ENCODE measurements at places on chromosomes 7 and 10.

- no peak for DNase-seq
These were observed 603.7 kb upstream of the MKI67 start for GRCh38 chr10:128729910-128730420.

DNA sequence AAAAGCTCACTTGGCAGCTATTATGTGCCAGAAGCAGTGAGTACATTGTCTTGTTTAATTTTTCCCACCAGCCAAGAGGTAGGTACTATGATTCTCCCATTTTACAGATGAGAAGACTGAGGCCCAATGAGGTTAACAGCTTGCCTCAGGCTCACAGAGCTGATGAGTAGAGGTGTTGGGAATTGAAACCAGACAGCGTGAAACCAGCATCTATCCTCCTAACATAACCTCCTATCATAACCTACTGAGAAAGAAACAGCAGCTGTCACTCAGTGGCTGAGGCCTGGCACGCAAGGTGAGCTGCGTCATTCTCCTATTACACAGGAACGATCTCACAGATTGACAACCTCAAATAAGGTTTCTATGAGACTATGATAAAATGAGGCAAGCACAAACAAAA, 6.2 kb downstream of the PYROXD2 start:
- DNase-seq: no peak

- no peak for DNase-seq
These were observed 47.3 kb upstream of the C7orf33 start for GRCh38 chr7:148543302-148543701.

- DNase-seq: no peak
These were observed 85.9 kb downstream of the CDK6 start for GRCh38 chr7:92750447-92750839.

DNA sequence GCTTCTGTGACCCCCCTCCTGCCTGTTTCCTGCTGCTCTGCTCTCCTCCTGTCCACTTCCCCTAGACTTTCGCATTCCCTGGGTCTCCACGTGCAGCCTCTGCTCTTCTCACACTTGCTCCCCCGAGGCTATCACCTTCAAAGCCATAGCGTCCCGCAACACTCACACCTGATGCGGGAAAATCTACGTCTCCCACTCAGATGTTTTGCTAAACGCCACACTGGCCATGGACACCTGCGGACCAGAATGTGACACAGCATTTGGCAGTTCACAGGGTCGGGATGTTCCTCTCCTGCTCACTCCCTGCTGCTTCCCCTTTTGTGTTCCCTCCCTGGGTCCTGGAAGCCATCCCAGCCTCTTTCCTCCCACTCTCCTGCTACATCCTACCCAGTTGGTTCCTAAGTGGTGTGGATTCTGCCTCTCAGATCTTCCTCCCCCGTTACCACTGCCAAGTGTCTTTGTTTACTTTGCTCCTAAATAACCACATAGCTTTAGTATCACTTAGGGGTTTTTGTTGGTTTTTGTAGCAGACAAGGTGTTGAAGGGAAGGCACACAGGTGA, 33.7 kb upstream of the RBM33 start:
- DNase-seq: no peak

DNA sequence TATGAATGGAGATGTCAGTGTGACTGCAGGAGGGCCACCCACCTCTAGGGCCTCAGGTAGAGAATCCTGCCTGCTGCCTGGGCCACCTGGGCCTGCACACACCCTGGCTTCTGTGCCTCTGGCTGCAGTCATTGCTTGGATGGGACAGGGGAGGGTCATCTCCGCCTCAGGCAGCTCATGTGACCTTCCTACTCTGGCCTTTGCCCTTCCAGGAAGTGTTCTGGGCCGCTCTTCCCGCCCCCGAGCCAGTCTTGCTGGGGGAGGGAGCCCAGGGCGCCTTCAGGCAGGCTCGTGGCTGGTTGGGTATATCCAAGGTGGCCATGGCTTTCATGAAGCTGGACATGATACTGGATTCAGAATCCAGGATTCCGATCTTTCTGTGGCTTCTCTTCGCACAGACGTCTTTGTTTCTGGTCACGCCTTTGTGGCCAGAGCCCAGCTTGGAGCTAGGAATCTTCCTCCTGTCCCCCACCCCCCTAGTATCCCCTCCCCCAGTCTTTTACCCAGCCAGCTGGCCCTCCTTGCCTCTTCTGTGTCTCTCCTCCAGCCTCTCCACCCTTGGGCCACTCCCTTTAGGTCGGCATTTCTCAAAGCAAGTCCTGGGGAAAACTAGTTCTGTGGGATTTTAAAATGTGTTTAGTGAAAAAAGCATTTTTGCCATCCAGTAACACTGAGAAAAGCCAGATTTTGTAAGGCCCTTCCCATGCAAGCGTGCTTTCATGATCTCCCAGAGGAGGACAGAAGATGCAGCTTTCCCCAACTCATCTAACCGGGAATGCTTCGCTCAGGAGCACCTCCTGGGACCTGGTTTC, 119.6 kb downstream of the ZMIZ1 start:
- DNase-seq: no peak

DNA sequence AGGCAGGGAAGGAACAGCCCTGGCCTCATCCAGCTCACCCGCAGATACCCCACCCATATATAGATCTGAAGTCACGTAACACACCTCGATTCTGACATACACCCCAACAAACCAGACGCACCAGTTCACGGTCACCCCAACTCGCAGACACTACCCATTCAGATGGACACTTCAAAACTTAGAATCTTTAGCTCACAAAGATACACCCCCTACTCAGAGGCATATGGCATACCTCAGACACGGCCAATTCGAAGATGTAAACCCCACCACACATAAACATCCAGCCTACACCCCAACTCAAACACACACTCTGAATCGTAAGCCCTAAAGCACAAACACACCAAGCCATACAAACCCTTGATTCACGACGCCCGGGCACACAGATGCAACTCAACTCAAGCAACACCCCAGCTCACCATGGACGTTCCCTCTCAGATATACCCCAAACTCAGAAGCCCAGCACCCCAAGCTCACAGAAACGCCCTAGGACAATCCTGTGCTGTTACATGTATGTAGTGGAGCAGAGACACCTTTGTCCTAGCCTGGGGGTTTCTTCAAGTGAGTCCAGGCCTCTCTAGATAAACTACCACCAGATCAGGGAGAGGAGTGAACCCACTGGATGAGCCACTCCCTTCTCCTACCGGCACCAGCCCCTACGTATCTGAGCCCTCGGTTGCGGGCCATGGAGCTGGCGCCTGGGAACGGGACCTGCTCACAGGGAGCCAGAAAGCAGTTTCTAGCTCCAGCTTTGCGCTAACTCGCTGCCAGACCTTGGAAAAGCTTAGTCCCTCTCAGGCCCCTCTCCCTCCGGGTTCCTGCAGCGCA, 8.8 kb downstream of the PSD start:
- DNase-seq: no peak

GRCh38 chr10:22791665-22792064, 77.3 kb upstream of the PIP4K2A start:
- no peak for DNase-seq

DNA sequence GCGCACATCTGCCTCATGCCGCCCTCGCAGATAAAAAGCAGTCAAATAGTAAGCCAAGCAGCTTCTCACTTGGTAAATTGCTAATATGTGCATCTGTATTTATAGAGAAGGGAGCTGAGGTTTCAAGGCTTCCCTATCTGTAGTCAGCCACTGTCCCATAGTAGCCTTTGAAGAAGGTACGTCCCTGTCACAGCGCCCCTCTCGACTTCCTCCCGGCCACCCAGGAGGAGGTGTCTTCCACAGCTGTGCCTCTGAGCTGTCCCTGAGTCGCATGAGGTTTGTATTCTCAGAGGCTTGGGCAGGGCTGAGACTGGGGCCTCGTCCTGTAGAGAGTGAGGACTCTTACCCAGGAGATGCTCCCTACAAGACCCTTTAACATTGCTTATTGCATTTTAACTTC, 49.0 kb downstream of the SPOCK2 start:
- DNase-seq: no peak

DNA sequence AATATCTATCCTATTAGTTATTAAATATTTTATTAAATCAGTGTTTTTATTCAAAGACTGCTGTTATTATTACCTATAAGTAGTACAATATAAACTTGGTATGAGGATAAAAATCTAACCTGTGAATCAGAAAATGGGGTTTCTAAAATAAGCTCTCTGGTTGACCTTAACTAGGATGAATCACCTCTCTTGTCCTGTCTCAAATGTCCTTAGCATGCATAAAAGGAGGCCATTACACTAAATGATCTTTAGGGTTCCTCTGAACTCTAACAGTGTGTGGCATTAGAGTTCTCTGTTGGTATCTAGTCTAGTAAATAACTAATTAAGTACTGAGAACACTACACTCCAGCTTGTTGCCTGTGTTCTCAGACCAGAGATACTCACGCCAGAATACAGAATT, 143.1 kb upstream of the LRRTM3 start:
- DNase-seq: no peak

DNA sequence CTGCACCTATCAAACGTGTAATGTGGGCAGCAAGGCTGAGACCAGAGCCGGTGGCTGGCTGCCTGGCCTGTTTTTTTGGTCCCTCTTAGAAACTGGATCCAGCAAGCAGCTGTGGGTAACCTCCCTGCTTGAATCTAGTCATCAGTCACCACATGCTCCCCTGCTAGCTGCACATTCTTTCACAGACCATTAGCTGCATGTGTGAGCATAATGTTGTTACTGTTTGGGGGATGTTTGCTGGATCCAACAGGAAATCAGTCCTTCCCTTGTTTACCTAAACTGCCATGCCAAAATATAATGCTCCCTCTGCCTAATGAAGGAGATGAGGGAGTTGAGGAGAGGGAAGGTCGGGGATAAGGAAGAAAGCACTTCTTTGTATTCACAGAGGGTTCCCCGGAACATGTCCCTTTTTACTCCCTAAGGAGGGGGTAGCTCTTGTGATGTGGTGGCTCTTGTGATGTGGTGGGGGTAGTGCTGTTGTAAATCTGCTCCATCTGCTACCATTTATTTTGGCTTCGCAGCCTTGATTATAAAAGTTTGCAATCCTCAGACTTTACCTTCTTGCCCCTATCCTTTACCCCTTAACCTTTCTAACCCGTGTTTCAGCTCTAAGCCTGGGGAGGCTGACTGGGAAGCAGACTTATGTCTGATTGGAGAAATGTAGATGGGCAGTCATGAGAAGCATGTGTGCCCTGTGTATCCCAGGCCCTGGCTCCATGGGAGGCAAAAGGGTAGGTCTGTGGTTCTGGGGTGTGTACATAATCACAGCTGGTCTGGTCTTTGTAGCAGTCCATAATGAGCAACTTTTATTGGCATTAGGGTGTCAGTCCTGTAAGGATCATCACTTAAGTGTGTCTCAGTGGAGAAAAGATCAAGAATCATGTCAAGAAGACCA, 20.8 kb downstream of the LOXL4 start:
- no peak for DNase-seq

GRCh38 chr10:17961551-17962422, 10.1 kb downstream of the SLC39A12 start:
- DNase-seq: no peak

DNA sequence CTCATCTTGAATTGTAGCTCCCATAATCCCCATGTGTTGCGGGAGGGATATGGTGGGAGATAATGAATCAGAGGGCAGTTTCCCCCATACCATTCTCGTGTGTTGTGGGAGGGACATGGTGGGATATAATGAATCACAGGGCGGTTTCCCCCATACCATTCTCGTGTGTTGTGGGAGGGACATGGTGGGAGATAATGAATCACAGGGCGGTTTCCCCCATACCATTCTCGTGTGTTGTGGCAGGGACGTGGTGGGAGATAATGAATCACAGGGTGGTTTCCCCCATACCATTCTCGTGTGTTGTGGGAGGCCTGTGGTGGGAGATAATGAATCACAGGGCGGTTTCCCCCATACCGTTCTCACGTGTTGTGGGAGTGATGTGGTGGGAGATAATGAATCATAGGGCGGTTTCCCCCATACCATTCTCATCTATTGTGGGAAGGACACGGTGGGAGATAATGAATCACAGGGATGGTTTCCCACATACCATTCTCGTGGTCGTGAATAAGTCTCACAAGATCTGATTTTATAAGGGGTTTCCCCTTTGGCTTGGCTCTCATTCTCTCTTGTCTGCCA, 271.0 kb downstream of the MAD1L1 start:
- no peak for DNase-seq

- peak; percentile 71 for DNase-seq
These were observed 2.2 kb downstream of the ANXA11 start for GRCh38 chr10:80202934-80203834.

GRCh38 chr10:19974138-19974537, 157.9 kb downstream of the PLXDC2 start:
- DNase-seq: no peak

- DNase-seq: no peak
These were observed 489.0 kb downstream of the GATA3 start for GRCh38 chr10:8543361-8544056.

All from heart right ventricle (tissue), 16 donors.